ENCODE measurements at places on chromosomes 12 and 14. TPM values are rescaled to one million over a fixed set of nuclear protein-coding genes. Genes with fewer than 3 reads are reported as not detected.

TRMT61A gene
- total RNA-seq = 28.2 TPM

MYL2 gene
- not detected for total RNA-seq

ARHGDIB gene
- not detected for total RNA-seq

MBIP gene
- total RNA-seq = 24.4 TPM

LALBA gene
- not detected for total RNA-seq

RNFT2 gene
- total RNA-seq = 19.7 TPM

DNAJC22 gene
- 0.10 TPM for total RNA-seq

RBP5 gene
- total RNA-seq = 3.0 TPM

NCKAP5L gene
- total RNA-seq = 37.0 TPM

SLCO1C1 gene
- 1.6 TPM for total RNA-seq

CCDC38 gene
- total RNA-seq = not detected

PZP gene
- total RNA-seq = not detected
